CD8-positive, alpha-beta memory T cell (primary cell): ENCODE measurements at places on chromosomes 2 and 18. TPM values are rescaled to one million over a fixed set of nuclear protein-coding genes. Genes with fewer than 3 reads are reported as not detected.

GRCh38 chr2:235098269-235098668 lies 146.5 kb downstream of the SH3BP4 start:
- no peaks in the 10 kb centered on the region for H3K36me3 ChIP-seq
- no peaks in the 10 kb centered on the region for H3K4me1 ChIP-seq
- no peak overlapping the region for H3K27ac ChIP-seq
- no peak overlapping the region for H3K4me3 ChIP-seq

GRCh38 chr18:66599190-66599589 lies 4.7 kb downstream of the CDH19 start:
- no peak overlapping the region for H3K27ac ChIP-seq
- no peaks in the 10 kb centered on the region for H3K27me3 ChIP-seq
- no peaks in the 10 kb centered on the region for H3K36me3 ChIP-seq
- DNase-seq = no peak
- H3K4me1 ChIP-seq = no peaks in the 10 kb centered on the region

DNA sequence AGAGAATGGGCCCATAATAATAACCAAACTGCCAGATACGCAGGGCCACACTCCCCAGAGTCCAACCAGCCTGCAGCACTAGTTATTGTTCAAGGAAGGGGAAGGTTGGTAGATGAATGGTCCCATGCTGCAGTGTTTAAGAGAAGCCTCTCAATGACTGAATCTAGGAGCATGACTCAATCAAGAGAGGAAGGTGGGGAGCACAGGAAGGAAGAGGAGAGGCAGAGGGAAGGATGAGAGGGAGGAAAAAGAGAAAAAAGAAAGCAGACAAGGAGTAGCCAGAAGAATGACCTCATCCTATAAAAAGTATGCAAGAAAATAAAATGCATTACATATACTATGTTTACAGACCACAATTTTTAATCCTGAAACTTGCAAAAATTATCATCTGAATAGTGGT lies 174.5 kb downstream of the TCF4 start:
- H3K27ac ChIP-seq = no peak overlapping the region
- H3K4me1 ChIP-seq = no peaks in the 10 kb centered on the region
- H3K4me3 ChIP-seq = no peak overlapping the region
- DNase-seq = no peak

- no peaks in the 10 kb centered on the region for H3K36me3 ChIP-seq
- H3K27ac ChIP-seq = no peak overlapping the region
- no peaks in the 10 kb centered on the region for H3K4me1 ChIP-seq
- no peak for DNase-seq
- H3K27me3 ChIP-seq = no peaks in the 10 kb centered on the region
- H3K4me3 ChIP-seq = no peak overlapping the region
Measured at GRCh38 chr2:72846171-72847095, 20.6 kb upstream of the EXOC6B start.

DNA sequence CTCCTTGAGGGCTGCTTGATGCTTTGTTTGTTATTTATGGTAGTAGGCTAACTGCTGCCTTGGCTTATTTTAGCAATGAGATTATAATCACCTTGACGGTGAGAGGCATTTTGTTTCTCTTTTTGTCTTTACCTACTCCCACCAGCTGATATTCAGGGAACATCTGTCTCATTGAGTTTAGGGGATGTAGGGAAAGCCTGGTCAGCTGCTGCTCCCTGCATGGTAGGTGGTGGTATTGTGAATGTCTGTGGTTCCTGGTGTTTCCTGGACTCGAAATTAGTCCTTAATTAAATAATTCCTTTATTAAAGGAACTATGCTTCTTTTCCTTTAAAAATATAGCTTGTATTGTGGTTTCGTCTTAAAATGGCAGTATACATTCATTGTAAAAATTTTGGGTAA lies 77.8 kb downstream of the ADAM23 start:
- no peak for DNase-seq
- no peak overlapping the region for H3K4me3 ChIP-seq
- no peak overlapping the region for H3K27ac ChIP-seq
- no peaks in the 10 kb centered on the region for H3K27me3 ChIP-seq
- no peaks in the 10 kb centered on the region for H3K4me1 ChIP-seq
- H3K36me3 ChIP-seq = no peaks in the 10 kb centered on the region

The DUSP2 gene
- 237 TPM for total RNA-seq

The SULT1C4 gene
- not detected for total RNA-seq

The CROCC2 gene
- total RNA-seq = not detected

The FOXI3 gene
- total RNA-seq = not detected

The NDC80 gene
- 44.4 TPM for total RNA-seq
